IgD-negative memory B cell (primary cell): ENCODE measurements at places on chromosomes 13 and 19. TPM values are rescaled to one million over a fixed set of nuclear protein-coding genes. Genes with fewer than 3 reads are reported as not detected.

Gene ZNF497
- polyA plus RNA-seq, result 2.1 TPM

Gene PODNL1
- not detected for polyA plus RNA-seq

Gene NDUFA11
- polyA plus RNA-seq, result 371 TPM

Gene ELF1
- 148 TPM for polyA plus RNA-seq

Gene ZNF729
- not detected for polyA plus RNA-seq

Gene CEACAM7
- polyA plus RNA-seq, result not detected

Gene MAN2B1
- polyA plus RNA-seq, result 99.6 TPM

Gene DPF1
- polyA plus RNA-seq, result 0.24 TPM
